ENCODE measurements at places on chromosomes 11 and 22. TPM values are rescaled to one million over a fixed set of nuclear protein-coding genes. Genes with fewer than 3 reads are reported as not detected.
A peak's percentile ranks its signal among the peaks of the same experiment; 100 is the strongest.

- DNase-seq: no peak
Observed at GRCh38 chr11:111855506-111855905, 15.9 kb downstream of the ALG9 start.

GRCh38 chr22:40251106-40251505 is 73.4 kb downstream of the TNRC6B start:
- no peak for DNase-seq

- DNase-seq: no peak
Observed at GRCh38 chr11:113850188-113850587, 25.2 kb downstream of the USP28 start.

GRCh38 chr22:20464096-20464614 is 26.5 kb upstream of the SCARF2 start:
- peak; percentile 54 for DNase-seq

DNA sequence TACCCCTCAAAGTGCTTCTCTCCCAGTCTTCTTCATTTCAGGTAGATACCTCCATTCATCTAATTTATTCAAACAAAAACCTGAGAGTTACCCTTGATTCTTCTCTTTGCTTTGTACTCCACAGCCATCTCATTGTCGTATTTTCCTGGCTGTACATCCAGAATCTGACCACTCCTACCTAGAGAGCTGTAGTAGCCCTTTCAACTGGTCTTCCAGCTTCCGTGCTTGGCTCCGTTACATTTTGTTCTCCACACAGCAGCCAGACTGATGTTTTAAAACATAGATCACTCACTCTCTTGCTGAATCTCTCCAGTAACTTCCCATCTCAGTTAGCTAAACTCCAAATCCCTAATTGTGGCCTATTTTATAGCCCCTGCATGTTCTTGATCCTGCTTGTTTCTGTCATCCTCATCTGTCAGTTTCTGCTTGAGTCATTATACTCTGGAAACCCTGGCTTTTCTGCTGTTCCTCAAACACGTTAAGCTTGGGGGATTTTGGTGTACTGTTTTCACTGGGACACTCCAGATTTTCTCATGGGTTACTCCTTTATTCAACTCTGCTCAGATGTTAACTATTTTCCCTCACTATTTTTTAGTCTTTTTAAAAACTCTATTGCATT is 7.4 kb downstream of the SPCS2 start:
- DNase-seq: no peak

- DNase-seq: no peak
Observed at GRCh38 chr11:57279116-57279515, 42.1 kb upstream of the APLNR start.

GRCh38 chr22:44594951-44595350 is 96.9 kb upstream of the RTL6 start:
- no peak for DNase-seq

DNA sequence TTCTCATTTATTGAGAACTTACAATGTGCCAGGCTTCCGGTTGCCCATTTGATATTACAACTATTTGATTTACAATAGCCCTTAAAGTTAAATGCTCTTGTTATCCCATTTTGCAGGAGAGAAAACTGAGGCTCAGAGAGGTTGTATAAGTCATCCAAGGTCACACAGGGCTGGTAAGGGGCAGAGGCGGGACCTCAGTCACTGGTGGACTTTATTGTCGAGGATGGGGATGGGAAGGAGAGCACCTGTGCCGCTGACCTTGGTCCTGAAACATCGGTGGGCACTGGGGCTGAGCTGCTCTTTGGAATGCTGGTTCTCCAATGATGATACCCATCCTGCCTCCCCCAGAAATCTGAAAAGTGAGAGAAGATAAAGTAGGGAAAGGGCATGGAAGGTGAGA is 265.4 kb downstream of the MIAT start:
- no peak for DNase-seq

- peak; percentile 82 for DNase-seq
Observed at GRCh38 chr11:126282736-126283591, at the start of gene TIRAP. TSS of gene TIRAP (plus strand) at chr11:126283093. CDS start at chr11:126290895, 7,802 bp downstream.

DNA sequence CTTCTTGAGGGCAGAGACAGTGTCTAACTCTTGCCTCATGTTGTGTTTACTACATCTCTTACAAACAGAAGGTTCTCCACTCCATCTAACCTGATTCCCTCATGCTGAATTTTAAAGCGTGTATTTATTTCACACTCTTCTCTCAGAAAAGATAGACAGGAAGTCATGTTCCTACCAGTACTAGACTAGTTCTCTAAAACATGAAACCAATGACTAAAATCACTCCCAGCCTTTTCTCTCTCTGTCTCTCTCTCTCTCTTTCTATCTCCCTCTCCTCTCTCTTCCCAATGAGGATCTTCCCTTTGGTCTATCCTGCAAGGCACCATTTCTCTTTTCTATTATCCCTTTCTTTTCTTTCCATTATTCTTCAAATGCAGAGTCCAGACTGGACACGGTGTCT is 391.9 kb upstream of the CADM1 start:
- DNase-seq: no peak

GRCh38 chr11:76376746-76377558 is 4.0 kb downstream of the THAP12 start:
- DNase-seq: no peak

FAM118B gene
- total RNA-seq: 0.79 TPM

TCIRG1 gene
- total RNA-seq: 153 TPM

GSTT2 gene
- not detected for total RNA-seq

GAL gene
- total RNA-seq: not detected

GPR83 gene
- 0.11 TPM for total RNA-seq

DDX17 gene
- total RNA-seq: 386 TPM
